ENCODE measurements at places on chromosomes 13 and 19.
A peak's percentile ranks its signal among the peaks of the same experiment; 100 is the strongest.

DNA sequence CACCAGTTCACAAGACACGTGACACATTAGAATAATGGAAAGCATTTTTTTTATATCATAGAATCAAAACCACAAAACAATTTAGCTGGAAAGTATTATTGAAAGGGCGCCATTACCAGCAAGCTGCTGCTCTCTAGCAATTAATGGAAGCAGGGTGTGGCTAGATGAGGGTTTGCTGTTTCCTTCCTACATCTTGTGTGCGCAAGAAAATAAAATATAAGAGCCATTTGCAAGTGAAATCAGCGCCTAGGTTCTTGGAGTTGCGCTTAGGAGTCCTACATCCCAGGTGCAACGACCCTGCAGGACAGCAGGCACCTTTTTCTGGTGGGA is 140.9 kb downstream of the ZNF536 start:
- DNase-seq = no peak

GRCh38 chr19:13844130-13844631 is 32.8 kb upstream of the NANOS3 start:
- DNase-seq = no peak

DNA sequence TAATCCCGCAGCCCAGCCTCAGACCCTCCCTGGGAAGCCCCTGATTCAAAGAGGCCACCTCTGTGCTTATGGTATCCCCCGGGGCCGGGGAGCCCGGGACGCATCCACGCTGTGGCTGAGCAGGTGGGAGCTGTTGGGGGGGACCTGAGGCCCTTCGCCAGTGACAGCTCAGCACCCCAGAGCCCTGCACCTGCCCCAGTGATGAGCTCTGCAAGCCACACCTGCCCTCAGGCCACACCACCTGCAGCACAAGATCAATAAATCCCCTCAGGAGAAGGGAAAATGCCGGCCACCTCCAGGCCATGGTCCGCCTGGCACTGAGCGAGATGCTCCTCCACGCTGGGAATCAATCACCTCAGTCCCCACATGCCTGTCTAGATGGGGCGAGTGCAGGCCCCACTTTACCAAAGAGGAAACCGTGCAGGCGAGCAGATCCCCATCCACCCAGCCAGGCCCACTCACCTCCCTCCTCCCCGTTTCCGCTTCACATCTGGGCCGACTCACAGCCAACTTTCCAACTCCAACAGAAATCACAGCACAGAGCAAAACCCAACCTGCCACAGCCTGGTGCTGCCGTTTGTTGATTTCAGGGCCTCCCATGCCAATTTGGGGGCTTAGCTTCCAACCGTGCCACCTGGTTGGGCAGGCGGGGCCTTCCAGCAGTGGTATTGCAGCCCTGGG is 12.8 kb downstream of the MOB3A start:
- DNase-seq = peak; percentile 46

DNA sequence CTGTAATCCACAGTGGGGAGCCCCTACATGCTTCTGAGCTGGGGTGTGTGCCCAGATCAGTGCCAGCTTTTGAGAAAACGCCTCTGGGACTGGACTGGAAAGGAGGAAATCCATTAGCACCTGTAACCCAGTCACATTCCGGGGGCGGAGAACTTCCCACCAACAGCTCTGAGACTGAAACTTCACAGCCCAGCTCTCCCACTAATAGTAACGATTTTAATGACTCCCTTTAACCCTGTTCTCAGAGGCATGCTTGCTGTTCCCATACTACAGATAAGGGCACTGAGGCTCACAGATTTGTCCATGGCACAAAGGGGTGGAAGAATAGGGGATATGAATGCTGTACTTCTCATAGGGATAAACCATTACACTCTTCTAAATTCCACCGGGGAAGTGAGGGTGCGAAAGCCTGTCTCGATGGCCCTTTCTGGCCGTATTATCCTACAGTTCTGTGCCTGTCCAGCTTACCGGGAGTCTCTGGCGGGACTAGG is 851 bp downstream of the FBXO46 start:
- no peak for DNase-seq

DNA sequence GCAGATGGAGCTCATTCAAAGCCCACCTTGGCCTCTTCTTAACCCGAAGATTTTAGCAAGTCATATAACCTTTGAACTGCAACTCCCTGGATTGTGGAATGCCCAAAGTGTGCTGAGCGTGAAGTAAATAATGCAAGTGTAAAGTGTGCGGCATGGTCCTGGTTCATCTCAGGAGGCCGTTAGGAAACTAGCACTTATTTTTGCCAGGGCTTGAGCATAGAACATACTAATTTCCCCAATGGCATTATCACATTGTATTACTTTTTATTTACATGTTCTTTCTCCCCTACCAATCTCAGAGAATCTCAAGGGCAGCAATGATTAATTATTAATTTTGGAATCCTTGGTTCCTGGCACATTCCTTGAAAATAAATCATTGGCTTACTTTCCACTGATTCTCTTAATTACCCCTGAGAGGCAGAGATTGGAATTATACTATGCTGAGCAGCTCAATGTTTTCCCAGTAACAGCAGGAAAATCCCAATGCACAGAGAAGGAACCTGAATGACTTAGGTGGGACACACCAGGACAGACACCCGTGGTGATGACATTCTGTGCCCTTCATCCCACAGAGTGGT is 128.8 kb upstream of the GJB6 start:
- DNase-seq = no peak

GRCh38 chr13:99414048-99414995 is 87.0 kb upstream of the TM9SF2 start:
- no peak for DNase-seq

- no peak for DNase-seq
Measured at GRCh38 chr13:101308247-101309013, 107.9 kb downstream of the NALCN start.

DNA sequence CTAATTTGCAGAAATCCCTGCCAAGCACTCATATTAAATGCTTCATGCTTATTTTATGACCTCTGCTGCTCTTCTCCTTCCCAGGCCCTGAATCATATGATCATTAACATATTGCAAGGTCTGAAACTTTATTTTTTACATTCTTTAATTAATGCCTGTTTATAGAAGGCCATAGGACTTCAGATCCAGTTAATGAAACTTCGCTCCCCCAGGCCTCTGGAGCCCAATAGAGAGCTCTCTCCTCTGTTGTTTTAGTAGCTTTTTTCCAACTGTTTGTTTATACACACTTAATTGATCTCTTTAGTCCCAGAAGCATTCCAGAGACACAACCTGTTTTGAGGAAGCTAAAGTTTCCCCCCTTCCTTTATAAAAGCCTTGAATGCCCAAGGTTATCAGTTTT is 68.3 kb downstream of the DACH1 start:
- DNase-seq = no peak

GRCh38 chr19:46056536-46056935 is 15.7 kb upstream of the IGFL4 start:
- no peak for DNase-seq

- no peak for DNase-seq
Measured at GRCh38 chr13:91456837-91457236, 58.4 kb downstream of the GPC5 start.

DNA sequence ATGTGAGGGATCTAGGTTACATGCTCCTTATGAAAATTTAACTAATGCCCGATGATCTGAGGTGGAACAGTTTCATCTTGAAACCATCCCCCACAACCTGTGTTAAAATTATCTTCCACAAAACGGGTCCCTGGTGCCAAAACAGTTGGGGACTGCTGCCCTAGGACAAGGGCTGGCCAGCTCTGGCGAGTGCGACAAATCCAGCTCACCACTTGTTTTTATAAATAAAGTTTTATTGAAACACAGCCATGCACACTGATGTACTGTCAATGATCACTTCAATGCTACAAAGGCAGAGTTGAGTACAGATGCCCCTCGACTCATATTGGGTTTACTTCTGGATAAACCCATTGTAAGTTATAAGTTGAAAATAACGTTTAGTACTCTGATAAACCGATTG is 235.3 kb downstream of the ATP8A2 start:
- DNase-seq = no peak

DNA sequence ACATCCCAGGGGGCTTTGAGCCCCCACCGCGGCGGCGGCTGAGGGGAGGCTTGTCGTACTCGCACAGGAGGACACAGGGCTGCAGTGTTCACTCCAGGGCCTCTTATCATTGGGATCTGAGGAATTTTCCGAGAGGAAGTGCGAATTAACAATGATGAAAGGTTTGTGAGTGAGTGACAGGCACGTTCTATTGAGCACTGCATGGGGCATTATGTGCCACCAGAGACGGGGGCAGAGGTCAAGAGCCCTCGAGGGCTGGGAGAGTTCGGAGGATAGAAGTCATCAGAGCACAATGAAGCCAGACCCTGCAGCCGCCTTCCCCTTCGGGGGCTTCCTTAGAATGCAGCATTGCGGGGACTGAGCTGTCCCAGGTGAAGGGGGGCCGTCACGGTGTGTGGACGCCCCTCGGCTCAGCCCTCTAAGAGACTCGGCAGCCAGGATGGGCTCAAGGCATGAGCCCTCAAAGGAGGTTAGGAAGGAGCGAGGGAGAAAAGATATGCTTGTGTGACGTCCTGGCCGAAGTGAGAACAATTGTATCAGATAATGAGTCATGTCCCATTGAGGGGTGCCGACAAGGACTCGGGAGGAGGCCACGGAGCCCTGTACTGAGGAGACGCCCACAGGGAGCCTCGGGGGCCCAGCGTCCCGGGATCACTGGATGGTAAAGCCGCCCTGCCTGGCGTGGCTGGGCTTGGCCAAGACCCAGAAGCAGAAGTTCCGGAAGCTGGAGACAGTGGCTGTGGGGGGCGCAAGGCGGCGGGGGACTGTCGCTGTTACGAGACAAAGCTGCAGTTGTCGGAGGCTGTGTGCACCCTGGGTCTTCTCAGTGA is 53.9 kb downstream of the MCF2L start:
- no peak for DNase-seq

DNA sequence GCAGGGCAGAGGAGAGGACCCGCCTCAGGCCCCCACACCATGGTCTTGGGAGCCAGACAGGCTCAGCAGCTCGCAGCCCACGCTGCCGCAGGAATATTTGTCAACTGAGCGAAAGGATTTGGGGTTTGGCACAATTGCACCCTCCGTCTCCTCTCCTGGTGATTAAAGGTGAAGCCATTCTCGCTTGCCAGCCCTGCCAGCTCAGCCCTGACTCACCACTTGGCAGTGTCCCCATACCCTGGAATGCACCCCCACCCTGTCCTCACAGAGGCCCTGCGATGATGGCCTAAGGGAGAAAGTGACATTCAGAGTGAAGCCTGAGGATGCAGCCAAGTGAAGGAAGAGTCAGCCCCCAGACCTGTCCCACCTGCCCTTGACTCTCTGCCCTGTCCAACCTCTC is 18.8 kb downstream of the CYTH2 start:
- DNase-seq = no peak

GRCh38 chr13:30255696-30256095 is 51.7 kb downstream of the KATNAL1 start:
- DNase-seq = no peak

DNA sequence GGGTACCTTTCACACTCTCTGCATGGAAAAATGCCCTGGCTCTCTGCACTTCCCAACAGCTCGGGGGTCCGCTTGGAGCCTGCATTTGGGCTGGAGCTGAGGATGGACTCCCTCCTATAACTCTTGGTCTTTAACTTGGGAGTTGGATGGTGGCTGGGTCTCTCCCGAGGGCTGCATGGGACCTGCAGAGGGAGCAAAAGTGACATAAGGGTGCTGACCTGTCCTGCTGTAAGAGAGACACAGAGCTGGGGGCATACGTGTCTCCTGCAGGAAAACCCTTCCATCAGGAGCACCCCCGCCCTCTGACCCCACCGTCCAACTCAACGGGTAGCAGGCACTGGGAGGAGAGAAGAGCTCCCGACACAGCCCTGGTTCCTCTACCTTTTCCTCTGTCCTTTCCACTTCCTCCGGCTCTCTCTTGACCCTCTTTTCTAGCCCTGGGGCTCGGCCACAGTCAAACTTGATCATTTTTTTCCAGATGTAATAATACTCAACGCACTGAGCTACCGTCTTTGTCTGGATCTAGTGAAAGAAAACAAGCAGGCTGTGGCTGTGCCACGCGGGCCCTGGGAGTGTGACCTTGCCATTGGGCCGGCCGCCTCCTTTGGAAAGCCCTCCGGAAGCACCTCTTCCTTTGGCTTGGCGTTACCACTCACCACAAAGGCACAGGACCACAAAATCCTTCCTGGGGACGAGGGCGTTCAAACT is 6.8 kb upstream of the NAPA start:
- DNase-seq = no peak

DNA sequence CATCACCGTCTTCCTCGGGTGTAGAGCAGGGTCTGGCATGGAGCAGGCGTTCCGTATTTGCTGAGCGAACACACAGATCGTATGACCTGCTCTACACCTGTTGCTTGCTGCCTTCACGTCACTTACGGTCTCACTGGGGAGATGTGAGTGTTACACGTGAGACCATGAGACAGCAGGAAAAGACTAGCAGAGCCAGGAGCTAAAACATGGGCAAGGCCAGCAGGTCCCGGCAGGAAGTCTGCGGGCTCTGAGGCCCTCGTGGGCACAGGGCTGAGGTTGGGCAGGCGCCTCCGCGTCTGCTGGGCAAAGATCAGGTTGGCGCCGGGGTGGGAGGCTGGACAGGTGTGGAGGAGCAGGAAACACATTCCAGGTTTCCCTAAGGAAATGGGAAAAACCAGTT is 19.7 kb upstream of the GTF3A start:
- DNase-seq = no peak

GRCh38 chr19:58058467-58058866 is 615 bp upstream of the ZNF135 start:
- no peak for DNase-seq

DNA sequence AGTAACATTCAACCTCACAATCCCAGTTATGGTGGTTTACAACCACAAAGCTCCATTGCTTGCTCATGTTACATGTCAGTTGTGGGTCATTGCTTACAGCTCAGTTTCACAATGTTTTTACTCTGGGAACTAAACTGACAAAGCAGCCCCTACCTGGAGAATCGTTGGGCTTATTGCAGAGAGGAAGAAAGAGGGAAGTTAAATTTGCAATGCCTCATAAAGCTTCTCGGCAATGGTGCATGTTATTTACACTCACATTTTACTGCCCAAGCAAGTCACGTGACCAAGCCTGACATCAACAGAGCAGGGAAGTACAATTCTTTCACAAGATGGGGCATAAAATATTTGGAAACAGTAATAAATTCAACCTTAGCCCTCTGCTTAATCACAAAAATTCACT is 441.6 kb downstream of the TDRD3 start:
- DNase-seq = no peak

DNA sequence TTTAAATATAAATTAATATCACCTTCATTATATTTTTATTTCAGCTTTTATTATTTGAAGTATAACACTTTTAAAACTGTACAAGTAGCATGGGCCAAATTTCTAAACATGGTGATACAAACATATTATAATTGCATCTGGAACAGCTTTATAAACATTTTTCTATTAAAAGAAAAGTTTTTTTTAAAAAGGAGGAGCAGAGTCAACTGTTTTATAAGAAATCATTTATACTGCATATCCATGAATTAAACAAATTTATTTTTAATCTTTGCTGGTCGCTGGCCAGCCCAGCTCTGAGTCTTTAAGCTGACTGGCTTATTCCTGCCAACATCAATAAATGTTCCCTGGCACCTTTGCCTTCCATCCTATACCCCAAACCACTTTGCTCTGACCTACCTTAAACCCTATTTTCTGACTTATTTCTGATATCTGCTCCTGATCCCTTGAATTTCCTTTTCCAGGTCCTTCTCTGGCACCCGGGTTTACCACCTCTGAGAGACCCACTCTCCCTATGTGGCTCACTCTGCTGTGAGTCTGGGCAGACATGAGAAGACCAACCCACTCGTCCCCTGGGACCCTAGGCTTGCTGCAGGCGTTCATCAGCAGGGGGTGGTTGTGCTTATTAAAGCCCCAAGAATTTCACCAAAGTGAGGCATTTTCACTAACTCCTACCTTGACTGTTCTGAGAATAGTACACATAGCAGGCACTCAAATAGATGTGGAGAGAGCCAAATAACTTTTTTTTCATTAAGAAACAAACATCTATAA is 220.3 kb downstream of the KLF12 start:
- no peak for DNase-seq

Measured in activated T-helper 9 cell treated with anti-CD3 and anti-CD28 coated beads, Interleukin-2, amount 50 U/mL, for 16 hours (primary cell).